ENCODE measurements at places on chromosomes 5 and 9.

GRCh38 chr9:123867034-123867433 is 62.9 kb downstream of the DENND1A start:
- DNase-seq: no peak

DNA sequence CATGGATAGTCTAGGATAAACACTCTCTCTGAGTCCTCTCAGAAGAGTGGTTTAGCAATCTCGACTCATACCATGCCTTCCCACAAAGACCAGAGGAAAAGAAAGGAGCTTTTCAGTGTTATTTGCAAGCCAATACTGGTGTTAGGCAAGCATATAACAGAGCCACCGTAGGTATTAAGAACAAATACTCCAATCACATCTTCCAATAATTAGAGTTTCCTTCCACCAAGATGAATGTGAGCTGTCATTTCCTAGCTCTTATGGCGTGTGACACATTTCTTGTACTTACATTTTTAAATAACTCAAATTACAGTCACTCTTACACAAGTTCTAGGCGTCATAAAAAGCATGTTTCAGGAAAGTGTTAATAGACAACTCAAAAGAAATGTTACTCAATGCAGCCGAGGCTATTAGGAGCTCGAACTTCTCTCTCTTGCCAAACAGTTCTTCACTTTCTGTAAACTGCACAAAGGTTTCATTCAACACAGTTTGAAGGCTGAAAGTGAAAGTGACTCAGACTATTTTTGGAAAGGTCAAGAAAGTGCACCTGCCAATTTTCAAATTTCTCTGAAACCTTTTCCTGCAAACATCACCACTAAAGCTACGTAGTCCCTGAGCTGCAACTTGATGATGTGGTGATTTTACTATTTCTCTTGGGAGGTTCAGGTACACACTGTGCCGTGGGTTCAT is 153.8 kb downstream of the AUH start:
- no peak for DNase-seq

GRCh38 chr5:150303070-150303615 is 438 bp upstream of the ARSI start:
- no peak for DNase-seq

- no peak for DNase-seq
These were observed 14.6 kb upstream of the TNIP1 start for GRCh38 chr5:151095341-151096000.

- DNase-seq: no peak
These were observed 115.8 kb downstream of the NUDT12 start for GRCh38 chr5:103446813-103447212.

- no peak for DNase-seq
These were observed 696 bp downstream of the ZNF622 start for GRCh38 chr5:16464664-16465543.

- no peak for DNase-seq
These were observed 14.5 kb downstream of the GRAMD2B start for GRCh38 chr5:126437721-126438120.

DNA sequence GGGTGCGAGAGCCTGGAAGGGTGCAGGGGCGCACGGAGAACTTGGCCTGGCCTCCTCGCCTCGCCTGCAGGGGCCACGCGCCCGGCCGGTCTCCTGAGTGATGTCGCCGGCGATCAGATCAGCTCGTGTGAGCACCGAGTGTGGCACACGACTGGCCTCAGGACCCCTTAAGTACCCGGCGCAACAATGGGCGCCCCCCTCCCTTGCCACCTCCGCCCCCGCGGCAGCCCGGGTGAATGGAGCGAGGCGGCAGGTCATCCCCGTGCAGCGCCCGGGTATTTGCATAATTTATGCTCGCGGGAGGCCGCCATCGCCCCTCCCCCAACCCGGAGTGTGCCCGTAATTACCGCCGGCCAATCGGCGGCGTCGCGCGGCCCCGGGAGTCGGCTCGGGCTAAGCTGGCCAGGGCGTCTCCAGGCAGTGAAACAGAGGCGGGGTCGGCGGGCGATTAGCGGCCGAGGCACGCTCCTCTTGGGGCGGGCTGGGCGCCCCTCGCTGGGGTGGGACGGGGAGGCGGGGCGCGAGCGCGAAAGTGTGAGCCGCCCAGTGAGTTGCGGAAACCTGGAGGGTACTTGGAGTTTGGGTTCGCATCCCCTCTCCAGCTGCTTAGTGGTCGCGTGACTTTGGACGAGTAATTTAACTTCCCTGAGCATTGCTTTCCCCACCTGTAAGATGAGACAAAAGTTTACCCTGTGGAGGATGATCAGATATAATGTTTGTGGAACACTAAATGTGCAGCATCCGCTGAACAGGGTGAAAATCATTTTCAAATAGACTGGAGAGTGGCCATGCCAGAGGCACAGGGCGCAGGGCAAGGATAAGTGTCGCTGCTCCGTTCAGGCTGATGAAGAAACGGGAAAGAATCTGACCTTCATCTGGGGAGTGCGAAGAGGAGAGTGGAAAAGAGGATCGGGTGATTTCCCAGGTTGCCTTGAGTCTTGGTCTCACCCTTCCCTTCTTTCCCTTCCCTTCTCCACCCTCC is at the start of gene NEUROG1:
Gene NEUROG1, minus strand, starts transcription at position 145 of the 982 bp plus-strand sequence. CDS start 274 bp downstream, outside the sequence.
- no peak for DNase-seq

- no peak for DNase-seq
These were observed 59.7 kb downstream of the MTX3 start for GRCh38 chr5:79931409-79931808.

DNA sequence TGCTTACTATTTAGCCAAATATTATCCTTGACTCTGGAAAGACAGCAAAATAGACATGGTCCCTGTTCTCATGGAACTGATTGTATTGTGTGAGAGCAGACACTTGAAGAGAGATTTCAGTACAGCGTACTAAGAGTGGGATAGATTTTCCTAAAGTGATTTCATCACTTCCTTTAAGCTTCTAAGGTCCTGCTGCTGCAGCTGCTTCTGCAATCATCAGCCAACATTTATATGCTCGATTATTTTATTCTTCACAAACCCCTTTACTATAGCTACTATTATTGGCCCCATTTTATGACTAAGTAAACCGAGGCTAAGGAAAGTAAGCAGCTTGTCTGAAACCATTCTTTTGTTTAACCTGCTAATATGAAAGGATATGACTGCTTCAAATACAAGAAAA is 137.7 kb downstream of the SPATA31D1 start:
- DNase-seq: no peak

- no peak for DNase-seq
These were observed 905 bp downstream of the CDK9 start for GRCh38 chr9:127786773-127787104.

DNA sequence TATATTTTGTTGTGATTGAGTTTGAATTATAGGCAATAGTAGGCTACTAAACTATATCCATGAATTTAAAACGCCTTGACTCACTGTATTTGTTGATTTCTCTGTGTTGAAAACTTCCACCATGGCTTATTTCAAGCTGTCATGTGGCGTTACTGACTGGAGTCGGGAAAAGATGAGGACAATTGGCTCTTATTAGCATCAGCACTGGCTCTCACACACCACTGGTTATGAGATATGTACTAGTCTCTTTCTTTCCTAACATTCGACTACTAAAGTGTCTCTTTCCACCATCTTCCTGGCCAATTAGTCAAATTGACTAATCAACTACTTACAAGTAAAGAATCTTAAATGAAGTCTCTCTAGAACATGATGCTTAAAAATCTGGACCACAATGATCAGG is 9.1 kb upstream of the DAB2 start:
- DNase-seq: no peak

GRCh38 chr9:16106021-16106571 is 553.3 kb downstream of the CCDC171 start:
- no peak for DNase-seq

DNA sequence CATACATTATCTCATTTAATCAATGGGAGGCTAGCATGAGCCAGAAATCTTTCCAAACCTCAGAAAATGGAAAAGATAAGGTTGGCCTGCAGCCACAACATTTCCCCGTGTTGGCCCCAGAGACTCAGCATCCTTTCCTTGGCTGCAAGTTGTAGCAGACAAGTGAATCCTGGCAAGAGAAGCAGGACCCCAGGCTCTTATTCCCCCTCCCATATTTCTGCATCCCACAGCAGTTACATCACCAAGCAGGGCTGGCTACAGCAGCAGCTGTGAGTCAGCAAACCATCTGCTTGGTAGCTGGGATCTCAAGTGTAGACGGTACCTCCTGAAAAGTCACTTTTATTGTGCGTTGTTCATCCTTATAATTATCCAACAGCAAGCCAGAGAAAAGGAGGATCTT is 212.4 kb downstream of the GNA14 start:
- DNase-seq: no peak

DNA sequence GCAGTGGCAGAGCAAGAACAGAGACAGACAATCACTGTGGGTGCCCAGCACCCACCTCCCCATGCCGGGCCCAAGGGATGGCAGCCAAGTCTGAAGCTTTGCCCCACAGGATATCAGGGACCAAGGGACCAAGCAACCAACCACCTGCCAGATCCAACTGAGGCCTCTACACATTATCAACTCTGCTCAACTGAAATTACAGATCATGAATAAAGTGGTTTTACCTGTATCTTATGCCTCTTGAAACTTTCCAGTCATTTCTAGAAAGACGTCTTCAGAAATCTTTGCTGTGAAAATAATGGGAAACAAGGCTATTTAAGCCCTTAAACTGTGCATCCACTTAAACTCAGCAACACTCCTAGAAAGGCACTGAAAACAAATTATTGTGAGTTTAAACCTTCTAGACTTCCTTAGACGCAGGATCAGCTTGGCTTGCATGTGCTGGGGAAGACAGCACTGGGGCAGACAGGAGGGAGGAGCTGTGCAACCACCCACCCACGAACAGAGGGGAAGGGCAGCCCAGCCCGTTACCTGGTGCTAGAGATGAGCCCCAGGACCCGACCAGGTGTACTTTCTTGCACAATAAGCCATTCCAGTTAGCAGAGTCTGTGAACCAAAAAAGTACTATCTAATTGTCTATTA is 80.0 kb downstream of the SEMA4D start:
- no peak for DNase-seq

DNA sequence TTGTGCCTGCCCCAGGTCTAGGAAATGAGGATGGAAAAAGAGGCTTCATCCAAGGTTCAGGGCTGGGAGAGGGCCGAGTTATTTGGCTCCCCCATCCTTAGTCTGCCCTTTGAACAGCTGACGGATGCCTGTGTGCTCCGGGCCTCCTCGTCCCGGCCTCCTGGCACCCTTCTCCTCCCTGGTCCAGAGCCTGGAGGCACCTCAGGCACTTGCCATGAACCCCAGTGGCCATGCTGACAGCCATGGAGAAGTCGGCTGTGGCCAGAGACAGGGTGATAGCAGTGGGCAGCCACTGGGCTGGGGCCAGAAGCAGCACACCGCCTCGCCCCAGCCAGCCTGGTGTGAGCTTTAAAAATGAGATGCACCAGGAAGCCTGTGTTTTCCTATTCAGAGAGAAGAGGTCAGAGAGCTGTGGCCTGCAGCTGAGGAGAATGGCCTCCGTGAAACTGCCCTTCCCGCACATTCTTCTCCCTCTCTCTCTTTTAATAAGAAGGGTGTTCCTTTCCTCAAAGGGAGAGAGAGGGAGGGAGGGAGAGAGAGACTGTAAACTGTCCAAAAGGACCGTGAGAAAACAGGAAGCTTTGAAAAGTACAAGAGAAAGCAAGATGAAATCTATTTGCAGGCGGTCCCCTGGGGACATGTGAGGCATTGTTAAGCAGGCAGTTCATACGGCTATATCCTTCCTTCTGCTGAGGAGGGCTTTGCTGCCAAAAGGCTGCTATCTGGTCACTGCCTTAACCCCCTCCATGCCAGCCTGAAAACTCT is 55.3 kb downstream of the ZNF366 start:
- no peak for DNase-seq

DNA sequence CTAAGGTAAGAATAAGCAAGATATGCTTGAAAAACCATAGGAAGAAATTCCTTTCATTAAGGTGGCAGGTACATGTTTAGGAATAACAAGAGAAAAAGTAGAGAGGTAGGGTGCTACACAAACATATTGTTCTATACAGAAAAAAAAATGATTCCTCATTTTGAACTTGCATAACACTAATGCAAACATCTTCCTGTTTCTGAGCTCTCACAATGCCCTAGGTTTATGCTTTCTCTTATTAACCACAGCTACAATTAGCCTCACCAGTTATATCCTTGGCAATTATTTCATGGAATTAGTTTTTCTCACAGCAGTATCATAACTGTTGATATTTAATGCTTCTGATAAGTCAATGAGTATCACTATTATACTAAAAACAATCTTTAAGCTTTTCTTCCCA is 20.7 kb downstream of the CEMIP2 start:
- no peak for DNase-seq

DNA sequence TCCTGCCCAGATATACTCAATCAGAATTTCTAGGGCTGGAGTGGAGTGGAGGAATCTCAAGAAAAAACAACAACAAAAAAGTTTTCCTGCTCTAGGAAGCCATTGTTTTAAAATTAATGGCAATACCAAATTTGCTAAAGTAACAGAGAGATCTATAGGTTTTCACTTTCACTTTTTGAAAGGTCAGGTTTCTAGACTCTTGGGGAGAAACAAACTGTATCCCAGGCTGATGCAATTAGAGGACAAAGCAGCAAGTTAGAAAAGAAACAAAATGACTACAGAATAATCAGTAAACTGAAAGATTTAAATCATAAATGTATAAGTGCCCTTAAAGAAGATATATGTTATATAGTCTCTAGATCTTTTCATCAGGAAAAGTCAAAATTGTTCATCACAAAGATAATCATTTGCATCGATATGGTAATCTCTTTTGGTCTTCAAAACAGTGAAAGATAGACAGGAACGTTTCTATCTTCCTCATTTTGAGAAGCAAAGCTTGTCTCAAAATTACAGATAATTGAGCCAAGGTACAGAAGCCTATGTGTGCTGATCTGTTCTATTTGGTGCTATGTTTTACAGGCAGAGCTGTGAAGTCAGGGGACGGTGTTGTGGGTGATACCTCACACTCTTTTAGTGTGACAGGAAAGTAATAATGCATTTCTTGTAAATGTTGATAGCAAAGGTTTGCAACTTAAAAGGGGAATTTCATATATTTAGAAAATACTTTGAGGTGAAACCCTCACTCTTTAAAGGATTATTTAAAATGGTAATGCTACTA is 1746.6 kb upstream of the C9orf72 start:
- no peak for DNase-seq

GRCh38 chr5:3595006-3595961 is at the start of gene IRX1:
Gene IRX1, plus strand, starts transcription at chr5:3595832. Its CDS starts 274 bp downstream, at chr5:3596106.
- no peak for DNase-seq

DNA sequence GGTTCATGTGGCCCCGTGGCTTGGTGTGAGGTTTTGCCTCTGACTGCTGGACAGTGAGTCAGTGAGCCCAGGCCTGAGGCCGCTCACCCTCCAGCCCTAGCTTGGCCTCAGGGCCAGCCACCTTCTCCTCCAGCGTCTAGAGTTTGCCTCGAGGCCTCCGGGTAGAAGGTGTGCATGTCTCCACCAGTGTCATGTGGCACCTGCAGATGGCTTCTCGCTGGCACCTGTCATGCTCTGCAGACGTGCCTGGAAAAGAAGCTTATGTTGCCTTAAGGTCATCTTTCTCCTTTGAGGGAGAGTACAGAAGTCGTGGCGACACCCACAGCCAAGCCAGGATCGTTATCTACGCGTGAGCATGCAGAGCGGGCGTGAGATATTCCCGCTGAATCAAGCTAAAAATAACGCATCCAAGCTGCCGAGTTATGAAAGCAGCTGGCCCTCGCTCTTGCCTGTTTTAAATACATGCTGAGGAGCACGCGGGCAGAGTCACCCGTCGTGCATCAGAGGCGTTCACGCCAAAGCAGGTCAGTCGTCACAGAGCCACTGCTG is 79.7 kb upstream of the FCN2 start:
- no peak for DNase-seq

- peak; percentile 25 for DNase-seq
These were observed at the start of gene ANKRD34B for GRCh38 chr5:80569961-80570786. Gene ANKRD34B, minus strand, starts transcription at chr5:80570280. Its CDS starts 10,261 bp downstream, at chr5:80560019.

GRCh38 chr5:9269014-9269413 is 276.9 kb downstream of the SEMA5A start:
- no peak for DNase-seq
